ENCODE measurements at places on chromosomes 2 and 18.
A peak's percentile ranks its signal among the peaks of the same experiment; 100 is the strongest.

- no peak for DNase-seq
Measured at GRCh38 chr2:195500879-195501278, 156.1 kb upstream of the SLC39A10 start.

DNA sequence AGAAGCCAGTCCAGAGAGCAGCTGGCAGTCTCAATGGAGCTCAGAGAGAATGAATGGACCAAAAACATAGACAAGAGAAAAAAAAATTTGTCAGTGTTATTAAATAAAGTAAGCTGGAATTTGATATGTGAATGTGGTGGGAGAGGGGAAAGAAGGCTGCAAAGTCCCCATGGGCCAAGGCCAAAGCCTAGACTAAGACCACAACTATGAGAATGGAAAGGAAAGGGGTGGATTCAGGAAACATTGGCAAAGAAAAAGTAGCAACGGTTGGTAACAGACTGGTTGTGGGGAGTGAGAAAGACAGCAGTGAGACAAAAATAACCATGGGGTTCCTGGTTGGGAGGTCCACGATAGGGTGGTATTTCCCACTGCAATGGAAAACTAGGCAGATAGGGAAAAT lies 47.0 kb downstream of the ZEB2 start:
- no peak for DNase-seq

- DNase-seq = no peak
Measured at GRCh38 chr2:17282245-17282644, 236.0 kb downstream of the RAD51AP2 start.

DNA sequence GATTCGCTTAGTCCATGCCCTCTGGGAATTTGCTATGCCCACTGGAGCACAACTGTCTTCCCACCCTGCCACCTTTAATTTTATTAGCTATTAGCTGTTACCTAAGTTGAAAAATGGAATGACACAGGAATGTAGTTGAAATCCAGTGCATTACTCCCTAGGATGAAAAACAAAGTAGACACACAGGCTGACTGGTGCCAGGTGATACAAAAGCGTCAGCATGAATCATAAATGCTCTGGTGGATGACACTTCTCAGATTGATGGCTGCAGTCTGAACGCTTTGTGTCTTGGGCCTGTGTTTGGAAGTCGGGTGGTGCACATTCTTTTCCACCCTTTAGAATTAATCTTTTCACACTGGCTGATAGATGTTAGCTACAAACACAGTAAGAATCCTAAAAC lies 802.0 kb downstream of the DCC start:
- DNase-seq = no peak

- DNase-seq = no peak
Measured at GRCh38 chr18:31821545-31822171, 61.0 kb upstream of the SLC25A52 start.

DNA sequence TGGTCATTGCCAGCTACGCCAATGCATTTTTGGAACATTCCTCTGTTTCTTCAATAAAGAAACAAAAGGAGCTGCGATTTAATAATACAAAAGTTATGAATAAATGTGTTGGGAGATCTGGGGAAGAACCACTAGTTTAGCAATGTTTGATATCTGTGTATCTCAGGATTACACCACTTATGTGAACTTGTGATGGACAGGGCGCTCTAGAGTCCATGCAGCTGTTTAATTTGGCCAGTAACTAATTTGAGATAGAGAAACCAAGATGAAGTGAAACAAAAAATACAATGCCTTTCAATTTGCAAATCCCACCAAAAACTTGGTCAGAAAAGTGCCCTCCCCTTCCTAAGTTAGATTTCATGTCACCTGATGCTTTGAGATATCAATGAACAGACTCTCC lies 6.8 kb upstream of the DCDC2C start:
- DNase-seq = no peak

DNA sequence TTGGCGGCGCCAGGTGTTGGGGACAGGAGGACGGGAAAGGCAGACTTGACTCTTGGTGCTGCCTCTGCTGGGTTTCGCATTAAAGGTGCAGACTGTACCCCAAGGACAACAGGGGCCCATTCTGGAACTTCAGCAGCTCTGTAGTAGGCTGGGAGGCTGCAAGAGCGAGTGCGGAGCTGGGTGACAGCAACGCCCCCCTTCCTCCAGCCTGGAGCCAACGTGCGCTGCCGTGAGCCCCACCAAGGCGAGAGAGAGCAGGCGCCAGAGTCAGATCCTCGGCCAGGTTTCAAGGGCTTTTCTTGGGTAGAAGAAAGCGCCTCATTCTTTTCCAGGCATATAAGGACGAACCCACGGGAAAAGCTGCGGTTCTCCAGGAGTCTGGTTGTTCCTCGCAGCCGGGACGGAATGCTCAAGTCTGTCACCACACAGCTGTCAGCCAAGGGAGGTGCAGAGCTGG lies 1.9 kb downstream of the DOK6 start:
- no peak for DNase-seq

DNA sequence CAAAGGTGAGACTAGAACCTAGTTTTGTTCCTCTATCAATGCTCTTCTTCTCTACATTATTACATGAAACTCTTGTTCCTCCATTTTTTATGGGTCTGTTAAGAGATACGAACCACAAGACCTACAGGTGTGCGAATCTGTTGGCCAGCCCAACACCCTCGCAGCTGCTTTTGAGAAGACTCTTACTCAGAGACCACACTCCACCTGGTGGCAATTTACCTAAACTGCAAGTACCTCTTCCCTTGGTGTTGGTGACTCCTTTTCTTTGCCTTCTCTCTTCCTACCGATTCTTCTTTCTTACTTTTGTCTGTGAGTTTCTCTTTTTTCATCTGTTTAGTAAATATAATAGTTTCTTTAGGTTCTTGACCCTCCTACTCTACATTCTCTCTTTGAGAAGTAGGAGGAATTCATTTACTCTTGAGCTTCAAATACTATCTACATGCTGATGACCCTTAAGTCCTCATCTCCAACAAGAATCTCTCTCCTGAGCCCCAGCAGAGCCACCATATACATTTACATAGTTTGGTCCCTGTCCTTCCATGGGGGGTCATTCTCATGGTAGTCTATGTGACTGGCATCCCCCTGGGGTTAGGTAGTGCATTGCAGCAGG lies 81.8 kb upstream of the GAREM1 start:
- peak; percentile 35 for DNase-seq

- DNase-seq = no peak
Measured at GRCh38 chr2:68721482-68722101, 13.0 kb upstream of the ARHGAP25 start.

DNA sequence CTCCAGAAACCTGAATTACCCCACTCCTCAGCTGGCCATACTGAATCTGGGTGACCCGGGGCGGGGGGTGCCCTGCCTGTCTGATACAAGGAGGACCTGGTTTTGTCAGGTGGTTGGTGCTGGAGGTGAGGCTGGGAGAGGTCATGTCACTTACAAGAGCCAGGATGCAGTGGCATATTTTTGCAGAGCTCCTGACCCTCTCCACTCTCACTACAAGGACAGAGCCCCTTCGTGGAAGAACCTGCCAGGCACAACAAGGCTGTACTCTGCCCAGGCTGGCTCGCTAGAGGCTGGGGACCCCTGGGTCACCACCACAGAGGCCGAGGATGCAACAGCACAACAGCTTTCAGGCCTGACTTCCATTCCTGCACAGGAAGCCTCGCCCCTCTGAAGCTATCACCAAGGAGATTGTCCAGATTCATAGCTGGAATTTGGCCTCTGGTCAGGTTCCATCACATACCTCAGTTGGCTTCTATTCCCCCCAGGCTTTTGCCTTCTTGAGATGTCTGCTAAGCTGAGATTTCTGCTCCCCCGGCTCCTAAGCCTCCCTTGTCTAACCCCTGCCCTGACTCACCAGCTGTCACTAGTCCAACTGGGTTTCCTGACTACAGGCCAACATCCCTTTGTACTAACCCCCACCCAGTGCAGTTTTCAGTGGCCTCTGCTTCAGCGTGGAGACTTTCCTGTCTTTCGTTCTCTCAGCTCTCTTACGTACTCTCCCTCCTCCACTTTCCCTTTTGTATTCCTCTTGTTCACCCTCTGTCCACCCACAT lies 132.5 kb upstream of the EPAS1 start:
- DNase-seq = no peak

DNA sequence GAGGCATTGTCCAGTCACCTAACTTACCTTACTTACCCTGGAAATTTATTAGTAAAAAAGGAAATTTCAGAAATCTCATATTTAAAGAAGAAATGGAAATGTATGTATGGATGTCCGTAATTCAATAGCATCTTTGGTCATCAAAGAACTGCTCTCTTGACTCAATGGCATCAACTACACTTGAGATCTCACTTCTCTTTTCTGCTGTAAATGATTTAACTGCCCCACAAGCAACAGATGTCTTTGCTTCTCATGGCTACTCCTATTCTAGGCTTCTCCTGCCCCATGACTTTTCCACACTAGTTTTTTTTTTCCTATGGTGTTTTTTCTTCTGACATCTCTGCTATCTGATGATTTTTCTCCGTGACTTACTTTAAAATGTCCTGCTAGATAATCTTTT lies 34.0 kb upstream of the ERMN start:
- no peak for DNase-seq

GRCh38 chr2:176709991-176710390 lies 440.7 kb downstream of the MTX2 start:
- DNase-seq = no peak

DNA sequence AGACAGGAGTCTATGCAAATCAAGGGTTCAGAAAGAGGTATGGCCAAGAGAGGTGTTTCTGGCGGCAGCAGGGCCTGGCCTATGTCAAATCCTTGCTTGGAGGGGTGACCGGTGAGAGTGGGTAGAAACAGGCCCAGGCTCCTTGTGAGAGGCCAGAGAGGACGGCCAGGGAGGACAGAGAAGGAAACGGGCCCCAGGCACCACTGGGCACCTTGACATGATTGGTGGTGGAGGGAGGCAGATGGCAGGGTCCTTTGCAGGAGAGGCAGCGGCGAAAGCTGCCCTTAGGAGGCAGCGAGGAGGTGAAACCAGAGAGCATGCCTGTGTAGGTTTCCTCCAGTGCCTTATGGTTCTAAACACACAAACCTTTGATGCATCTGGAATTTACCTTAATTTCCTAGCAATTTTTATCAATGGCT lies 6.2 kb downstream of the RAMP1 start:
- no peak for DNase-seq

DNA sequence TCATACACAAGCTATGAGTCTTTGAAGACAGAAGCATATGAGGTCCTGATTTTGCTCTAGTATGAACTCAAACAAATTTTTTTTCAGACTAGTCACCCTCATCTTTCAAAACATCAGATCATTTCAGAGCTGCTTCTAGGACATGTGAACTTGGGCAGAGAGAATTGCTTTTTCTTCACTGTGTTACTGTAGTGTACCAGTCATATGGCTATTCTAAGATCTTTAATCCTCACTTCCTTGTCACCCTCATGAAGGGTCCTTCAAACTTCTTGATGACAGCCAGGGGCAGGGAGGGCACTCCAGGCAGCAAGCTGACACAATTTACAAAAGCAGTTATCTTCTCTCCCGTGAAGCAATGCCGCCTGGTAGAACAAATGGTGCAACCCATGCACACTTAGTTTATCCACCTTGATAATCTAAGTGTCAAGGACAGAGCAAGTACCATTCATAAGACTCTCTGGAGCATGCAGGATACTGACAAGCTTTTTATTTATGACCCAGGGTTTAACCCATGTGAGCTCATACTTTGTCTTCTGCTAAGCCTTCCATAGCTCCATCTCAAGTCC lies 200.6 kb downstream of the DPP10 start:
- no peak for DNase-seq

DNA sequence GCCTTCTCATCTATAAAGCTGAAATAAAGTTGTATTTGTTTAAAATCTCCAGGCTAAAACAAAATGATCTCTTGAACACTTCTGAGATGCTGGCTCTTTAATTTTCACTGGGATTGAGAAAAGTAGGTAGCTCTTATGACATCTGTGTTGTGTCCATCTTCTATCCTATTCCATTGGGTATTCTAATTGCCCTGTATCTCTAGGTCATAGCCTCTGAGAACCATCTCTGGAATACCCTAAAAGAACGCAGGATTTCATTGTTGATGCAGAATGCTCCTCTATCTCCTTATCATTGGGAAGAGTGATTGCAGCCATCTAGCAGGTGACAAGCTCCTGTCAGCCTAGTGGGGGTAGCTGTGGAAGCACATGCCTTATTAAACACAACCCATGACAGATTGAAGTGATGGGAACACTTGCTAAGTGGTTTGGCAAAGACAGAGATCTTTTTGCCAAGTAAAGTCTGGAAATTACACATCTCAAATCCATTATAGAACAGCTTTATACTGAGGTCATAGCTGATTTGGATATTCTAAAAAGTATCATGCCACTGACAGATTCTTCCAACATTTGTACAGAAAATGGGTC lies 178.2 kb downstream of the TDRD15 start:
- no peak for DNase-seq

GRCh38 chr2:107777974-107778373 lies 48.7 kb upstream of the RGPD4 start:
- no peak for DNase-seq
